Mesenteric fat pad (tissue), 1 donor: ENCODE measurements at places on chromosomes 13 and 19. TPM values are rescaled to one million over a fixed set of nuclear protein-coding genes. Genes with fewer than 3 reads are reported as not detected.

DNA sequence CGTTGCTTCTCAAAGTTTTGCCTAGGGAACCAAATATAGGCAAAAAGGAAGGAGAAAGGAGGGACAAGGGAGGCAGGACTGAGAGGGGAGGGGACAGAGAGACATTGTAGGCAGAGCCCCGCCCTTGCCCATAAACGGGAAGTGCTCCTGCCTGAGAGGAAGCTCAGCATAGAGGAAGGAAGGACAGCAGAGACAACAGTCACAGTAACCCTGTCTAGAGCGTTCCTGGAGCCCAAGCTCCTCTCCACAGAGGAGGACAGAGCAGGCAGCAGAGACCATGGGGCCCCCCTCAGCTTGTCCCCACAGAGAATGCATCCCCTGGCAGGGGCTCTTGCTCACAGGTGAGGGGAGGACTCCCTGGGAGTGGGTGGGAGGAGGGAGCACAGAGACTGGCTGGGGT lies at the start of gene CEACAM21:
Gene CEACAM21 (plus strand): TSS at position 169 of the 400 bp plus-strand sequence. CDS start 109 bp downstream, at position 278.
- DNase-seq, result no peak

DNA sequence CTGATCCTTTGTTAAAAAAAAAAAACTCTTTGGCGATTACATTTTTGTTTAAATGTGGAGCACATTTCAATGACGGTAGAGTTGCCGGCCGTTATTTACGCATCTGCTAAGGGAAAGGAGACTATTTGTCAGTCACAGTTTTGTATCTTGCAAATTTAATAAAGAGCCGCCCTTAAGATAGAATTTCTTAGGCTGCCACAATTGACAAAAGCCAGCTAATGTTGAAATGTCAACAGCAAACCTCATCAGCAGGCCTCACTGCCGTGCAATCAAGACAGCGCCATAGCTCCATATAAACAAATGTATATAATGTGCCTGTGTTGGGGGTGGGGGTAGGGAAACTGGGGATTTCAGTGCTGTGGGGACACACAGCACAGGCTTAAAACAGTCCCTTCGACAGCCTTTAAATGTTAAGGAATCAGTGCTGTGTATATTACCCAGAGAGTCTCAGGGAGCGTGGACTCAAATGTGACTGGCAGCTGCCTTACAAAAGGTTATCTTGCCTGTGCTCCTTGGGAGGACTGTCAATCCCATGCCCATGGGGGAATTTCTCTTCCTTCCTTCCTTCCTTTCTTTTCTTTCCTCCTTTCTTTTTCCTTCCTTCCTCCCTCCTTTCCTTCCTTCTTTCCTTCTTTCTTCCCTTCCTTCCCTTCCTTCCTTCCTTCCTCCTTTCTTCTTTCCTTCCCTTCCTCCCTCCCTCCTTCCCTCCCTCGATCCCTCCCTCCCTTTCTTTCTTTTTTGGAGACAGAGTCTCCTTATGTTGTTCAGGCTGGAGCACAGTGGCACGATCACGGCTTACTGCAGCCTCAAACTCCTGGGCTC lies 108.0 kb downstream of the URI1 start:
- no peak for DNase-seq

- no peak for DNase-seq
These were observed 96.8 kb upstream of the CSNK1A1L start for GRCh38 chr13:37202264-37202663.

- no peak for DNase-seq
These were observed 1.7 kb upstream of the SLC10A2 start for GRCh38 chr13:103067751-103068555.

Gene ZNF211
- total RNA-seq, result 6.8 TPM
